Sigmoid colon (tissue), 7 donors: ENCODE measurements at places on chromosomes 5 and 9. TPM values are rescaled to one million over a fixed set of nuclear protein-coding genes. Genes with fewer than 3 reads are reported as not detected.

- H3K4me1 ChIP-seq, result peaks cover 7% of the 10 kb centered on the region
- no peak overlapping the region for H3K27ac ChIP-seq
- no peaks in the 10 kb centered on the region for H3K36me3 ChIP-seq
- H3K4me3 ChIP-seq, result no peak overlapping the region
- no peaks in the 10 kb centered on the region for H3K27me3 ChIP-seq
- DNase-seq, result no peak
These were observed 255.7 kb upstream of the TNC start for GRCh38 chr9:115373710-115374045.

DNA sequence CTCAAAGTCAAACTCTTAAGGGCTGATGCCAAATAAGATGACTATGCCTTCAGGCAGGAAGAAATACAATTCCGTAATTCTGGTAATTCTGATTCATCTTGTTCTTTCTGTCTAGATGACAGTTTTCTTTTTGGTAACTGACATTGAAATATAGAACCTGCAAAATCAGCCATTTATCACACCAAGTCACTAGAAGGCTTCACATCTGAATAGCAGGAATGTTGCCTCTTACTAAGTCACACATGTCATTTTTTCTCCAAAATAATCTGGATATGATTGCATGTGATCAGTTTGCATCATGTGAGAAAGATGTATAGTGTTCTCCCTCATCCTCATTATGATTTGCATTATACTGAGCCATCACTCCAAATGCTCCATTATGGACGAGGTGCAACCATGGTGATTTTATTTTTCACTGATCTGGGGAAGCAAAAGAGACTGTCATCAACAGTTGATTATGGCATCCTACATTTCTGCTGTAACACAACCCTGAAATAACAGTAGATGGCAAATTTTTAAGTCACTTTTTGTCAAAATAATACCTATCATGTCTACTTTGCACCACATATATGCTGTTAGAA is 69.0 kb downstream of the HCN1 start:
- no peak overlapping the region for H3K4me3 ChIP-seq
- H3K27me3 ChIP-seq, result no peaks in the 10 kb centered on the region
- H3K36me3 ChIP-seq, result no peaks in the 10 kb centered on the region

Gene CCDC192
- not detected for polyA plus RNA-seq

DNA sequence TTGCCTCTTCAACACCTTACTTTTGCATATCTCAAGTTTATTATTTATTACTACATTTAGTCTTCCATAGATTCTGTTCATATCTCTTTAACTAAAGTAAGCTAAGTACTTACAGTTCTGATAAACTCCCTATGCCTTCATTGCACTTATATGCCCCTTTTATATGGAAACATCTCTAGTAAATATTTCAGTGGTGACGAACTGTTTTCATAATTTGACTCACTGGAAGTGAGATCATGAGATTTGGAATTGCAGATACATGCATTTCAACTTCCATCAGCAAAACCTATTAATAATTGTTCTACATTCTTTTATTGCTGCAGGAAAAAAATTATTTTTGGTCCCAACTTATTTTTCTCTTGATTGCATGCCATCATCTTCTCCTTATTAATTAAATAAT is 263.5 kb downstream of the CD180 start:
- no peak for DNase-seq
- H3K4me3 ChIP-seq, result no peak overlapping the region
- H3K36me3 ChIP-seq, result no peaks in the 10 kb centered on the region
- no peaks in the 10 kb centered on the region for H3K27me3 ChIP-seq
- no peaks in the 10 kb centered on the region for H3K4me1 ChIP-seq
